ENCODE measurements at places on chromosomes 5 and 9.

DNA sequence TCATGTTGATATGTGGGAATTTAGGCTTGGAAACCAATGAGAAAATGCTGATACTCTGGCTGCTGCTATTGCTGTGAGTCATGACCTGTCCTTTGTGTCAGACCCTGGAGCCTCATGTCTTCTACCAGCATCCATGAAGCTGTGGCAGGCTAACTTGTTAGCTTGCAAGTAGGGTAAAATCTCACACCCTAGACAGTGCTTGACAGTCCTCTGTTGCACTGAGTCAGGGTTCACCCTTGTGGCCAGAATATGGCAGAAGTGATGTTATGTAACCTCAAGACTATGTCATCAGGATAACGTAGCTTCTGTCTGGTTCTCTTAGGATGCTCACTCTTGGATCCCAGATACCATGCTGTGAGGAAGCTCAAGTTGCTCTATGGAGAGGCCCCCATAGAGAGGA lies 110.8 kb downstream of the LHX2 start:
- DNase-seq = no peak

GRCh38 chr5:18967637-18968036 lies 1020.4 kb downstream of the CDH18 start:
- no peak for DNase-seq

DNA sequence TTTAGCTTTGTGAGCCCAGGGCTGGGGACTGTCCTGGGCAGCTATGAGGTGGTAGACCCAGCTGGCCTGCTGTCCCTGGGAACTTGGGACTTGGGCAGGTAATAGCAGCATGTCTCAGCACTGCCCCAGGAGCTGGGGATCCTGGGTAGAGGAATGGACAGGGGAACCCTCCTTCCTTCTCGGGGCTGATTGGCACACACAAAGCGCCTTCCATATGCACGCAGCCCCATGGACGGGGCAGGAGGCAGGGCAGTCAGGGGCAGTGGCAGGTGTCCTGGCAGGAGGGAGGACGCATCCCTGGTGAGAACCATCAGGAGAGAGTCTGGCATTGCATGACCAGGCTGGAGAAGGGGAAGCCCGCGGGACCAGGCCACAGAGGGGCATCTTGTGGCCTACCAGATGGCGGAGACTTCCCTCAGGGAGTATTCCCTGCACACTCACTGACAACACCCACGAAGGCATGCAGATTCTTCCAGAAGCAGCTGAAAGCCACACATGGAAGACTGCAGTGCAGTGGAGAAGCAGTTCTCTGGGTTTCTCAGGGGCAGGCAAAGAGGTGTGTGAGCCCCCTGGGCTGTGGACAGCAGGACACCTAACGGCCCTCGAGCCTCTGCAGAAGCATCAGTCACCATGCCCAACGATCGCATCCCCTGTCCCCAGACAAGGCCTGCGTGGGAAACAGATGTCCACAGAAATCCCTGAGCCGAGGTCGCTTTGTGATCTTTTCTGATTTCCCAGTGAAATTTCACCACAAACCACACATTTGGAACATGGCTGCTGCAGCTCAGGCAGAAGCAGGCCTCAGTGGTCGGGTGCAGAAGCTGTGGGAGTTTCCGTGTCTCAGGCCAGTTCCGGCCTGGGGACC lies 7.0 kb upstream of the NKD2 start:
- DNase-seq = no peak

GRCh38 chr9:81529556-81530193 lies 159.7 kb downstream of the TLE1 start:
- no peak for DNase-seq

- no peak for DNase-seq
Observed at GRCh38 chr5:113204525-113205161, 228.0 kb downstream of the DCP2 start.

GRCh38 chr5:148633067-148633377 lies 21.3 kb downstream of the HTR4 start:
- no peak for DNase-seq

GRCh38 chr9:38182321-38182720 lies 113.3 kb upstream of the SHB start:
- DNase-seq = no peak

DNA sequence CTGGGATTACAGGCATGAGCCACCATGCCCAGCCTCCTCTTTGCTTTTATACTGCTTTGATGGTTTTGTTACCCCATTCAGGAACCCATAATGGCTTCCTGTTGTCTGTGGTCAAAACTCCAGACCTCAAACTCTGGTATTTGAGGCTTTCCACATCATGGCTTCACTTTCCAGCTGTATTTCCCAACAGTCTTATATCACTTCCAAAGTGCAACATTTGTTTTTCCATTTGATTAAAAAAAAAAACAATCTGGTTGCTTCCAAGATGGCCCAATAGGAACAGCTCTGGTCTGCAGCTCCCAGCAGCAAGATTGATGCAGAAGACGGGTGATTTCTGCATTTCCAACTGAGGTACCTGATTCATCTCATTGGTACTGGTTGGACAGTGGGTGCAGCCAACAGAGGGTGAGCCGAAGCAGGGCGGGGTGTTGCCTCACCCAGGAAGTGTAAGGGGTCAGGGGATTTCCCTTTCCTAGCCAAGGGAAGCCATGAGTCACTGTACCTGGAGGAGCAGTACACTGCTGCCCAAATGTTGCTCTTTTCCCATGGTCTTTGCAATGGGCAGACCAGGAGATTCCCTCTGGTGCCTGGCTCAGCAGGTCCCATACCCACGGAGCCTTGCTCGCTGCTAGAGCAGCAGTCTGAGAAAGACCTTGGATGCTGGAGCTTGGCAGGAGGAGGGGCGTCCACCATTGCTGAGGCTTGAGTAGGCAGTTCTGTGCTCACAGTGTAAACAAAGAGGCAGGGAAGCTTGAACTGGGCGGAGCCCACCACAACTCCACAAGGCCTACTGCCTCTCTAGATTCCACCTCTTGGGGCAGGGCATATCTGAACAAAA lies 458.4 kb downstream of the KDM4C start:
- no peak for DNase-seq

- DNase-seq = no peak
Observed at GRCh38 chr9:134708672-134709038, 67.1 kb downstream of the COL5A1 start.

DNA sequence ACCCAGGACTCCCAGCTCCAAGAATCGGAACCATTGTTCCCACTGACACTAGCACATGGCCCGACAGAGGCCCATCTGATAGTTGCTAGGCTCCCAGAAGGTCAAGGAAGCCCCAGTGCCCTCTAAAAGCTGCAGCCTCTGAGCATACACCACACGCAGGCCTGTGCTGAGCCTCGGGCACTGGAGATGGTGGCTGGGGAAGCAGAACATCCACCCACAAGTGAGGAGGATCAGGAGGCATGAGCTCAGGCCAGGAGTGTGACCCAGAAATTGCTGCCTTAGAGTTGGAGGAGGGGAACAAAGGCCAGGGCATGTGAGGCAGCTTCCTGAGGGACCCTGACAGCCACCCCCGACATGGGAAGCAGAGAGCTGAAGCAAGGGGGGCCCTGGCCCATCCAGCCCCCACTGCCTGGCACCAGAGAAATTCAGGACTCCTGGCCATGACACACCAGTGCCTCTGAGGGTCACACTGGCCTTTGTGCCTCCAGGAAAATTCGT lies 21.4 kb downstream of the IPPK start:
- no peak for DNase-seq

DNA sequence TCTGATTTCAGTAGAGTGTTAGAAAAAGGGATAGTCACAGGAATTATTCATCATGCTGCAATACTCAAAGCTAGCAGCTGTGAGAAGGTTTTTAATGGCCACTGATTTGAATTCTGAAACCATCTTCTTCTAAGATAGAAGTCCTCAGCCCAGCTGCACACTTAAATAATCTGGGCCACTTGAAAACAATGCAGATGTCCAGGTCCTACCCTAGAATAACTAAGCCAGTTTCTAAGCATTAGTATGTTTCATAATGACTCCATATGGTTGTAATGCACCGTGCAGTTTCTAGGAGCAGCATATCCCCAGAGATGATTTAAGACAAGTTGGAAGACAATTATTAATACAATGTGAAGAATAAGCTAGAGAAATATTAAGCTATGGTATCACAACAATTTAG lies 159.9 kb upstream of the FBXL17 start:
- DNase-seq = no peak

DNA sequence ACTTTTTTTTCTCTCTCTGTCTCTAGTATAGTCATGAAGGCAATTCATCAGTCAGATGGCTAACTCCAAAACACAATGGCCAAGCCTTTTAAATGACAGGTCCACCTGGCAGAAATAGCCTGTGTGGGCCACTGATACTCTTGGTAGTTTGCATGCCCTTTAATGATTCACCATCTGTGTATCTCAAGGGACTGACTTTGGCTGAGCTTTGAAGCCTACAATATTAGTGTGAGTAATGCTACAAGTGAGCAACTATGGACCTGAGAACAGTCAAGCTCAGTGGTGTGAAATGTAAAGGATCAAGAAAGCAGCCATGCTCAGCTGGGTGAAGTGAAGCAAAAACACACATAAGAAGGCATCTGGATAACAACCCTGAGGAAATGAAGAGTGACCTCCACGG lies 506.9 kb downstream of the TLE1 start:
- DNase-seq = peak; percentile 4

GRCh38 chr5:179123491-179124272 lies 63.5 kb downstream of the ZNF354C start:
- no peak for DNase-seq

DNA sequence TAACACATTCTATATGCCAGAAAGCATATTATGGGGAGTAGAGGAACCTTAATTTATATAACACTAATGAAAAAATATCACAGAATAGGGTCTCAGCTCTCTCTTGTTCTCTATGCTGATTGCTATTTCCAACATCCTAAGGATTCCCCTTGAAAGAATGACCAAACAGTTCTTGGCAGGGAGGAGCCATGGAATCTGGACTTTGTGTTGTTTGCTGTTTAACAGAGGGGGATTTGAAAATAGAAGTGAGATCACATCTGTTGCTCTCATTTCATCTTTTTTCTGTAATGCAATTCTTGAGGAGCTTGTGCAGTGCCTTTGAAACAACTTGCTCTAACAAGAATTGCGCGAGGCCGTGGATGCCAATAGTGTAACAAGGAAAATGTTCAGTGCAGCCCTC lies 755.3 kb downstream of the TLE1 start:
- DNase-seq = no peak

DNA sequence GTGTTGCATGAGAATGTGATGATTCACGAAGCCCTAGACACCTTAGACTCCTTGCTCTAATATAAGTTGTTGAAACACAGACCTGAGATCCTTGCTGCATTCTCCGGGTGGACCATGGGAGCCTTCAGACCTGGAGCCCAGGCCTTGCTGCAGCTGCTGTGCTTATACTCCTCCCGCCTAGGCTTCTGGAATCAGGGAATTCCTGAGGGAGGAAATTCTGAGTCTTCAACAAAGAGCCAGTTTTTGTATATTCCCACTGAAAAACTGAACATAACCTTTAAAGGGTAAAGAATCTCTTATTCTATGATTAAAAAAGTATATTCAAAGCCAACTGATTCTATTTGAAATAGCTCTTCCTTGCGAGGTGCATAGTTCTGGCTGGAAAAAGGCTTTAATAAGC lies 245.1 kb upstream of the ELAVL2 start:
- no peak for DNase-seq

Data from fibroblast of skin of left biceps (primary cell).